ENCODE measurements at places on chromosomes 11 and 22.

GRCh38 chr22:25057013-25057881 is 104.7 kb downstream of the KIAA1671 start:
- peak; percentile 43 for DNase-seq

- DNase-seq, result no peak
Observed at GRCh38 chr11:72030472-72031045, 31.9 kb downstream of the IL18BP start.

GRCh38 chr11:19176629-19177186 is 25.1 kb downstream of the CSRP3 start:
- no peak for DNase-seq

DNA sequence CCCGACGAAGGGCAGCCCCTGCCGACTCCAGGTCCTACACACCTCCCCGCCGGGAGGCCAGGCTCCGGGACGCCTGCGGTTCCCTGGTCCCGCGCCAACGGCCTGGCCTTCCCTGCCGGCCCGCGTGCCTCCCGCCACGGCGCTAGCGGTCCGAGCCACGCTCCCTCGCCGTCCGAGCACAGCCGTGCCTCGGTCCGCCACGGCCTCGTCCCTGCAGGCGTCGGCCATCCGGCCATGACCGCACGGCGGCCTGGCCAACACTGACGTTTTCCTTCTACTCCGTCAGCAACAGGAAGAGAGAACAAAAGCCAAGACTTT is 532 bp downstream of the EIF4G2 start:
- DNase-seq, result no peak

- DNase-seq, result no peak
Observed at GRCh38 chr11:17116117-17116516, 38.6 kb upstream of the RPS13 start.

Data from AG08396 (cell line).